Nucleus accumbens (tissue), 56 donors: ENCODE measurements at places on chromosomes 3 and 15.

- no peak for DNase-seq
These were observed 139.7 kb upstream of the CPNE4 start for GRCh38 chr3:132174500-132174899.

- no peak for DNase-seq
These were observed 178.0 kb downstream of the FMN1 start for GRCh38 chr15:33016405-33017024.

DNA sequence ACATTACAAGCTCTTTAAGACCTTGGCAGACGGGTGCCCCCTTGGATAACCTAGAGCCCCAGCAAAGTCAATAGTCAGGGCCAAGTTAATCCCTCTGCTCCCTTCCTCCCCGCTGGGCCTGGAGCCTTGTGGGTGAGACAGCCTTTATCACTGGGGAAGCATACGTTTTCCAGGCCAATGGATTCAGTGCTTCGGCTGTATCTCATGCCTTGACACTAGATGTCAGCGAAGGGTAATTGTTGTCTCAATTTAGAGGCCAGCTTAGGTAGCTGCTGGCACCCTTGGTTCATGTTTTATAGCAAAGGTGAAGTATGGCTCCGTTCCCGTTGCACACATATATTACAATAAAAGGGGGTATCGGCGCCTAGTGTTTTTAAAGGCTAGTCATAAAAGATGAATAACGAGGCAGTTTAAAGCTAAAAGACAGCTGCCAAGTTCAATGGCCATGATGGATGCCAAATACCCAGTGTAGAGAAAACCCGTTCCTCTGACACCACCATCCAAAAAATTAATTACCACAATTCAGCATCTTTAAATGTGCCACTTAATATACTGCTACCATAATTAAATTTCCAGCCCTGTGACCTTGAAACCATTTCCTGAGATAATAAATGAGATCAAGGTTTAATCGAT, 52.3 kb upstream of the BNIP2 start:
- no peak for DNase-seq

- no peak for DNase-seq
These were observed 748.8 kb upstream of the CCDC54 start for GRCh38 chr3:106628407-106628806.

DNA sequence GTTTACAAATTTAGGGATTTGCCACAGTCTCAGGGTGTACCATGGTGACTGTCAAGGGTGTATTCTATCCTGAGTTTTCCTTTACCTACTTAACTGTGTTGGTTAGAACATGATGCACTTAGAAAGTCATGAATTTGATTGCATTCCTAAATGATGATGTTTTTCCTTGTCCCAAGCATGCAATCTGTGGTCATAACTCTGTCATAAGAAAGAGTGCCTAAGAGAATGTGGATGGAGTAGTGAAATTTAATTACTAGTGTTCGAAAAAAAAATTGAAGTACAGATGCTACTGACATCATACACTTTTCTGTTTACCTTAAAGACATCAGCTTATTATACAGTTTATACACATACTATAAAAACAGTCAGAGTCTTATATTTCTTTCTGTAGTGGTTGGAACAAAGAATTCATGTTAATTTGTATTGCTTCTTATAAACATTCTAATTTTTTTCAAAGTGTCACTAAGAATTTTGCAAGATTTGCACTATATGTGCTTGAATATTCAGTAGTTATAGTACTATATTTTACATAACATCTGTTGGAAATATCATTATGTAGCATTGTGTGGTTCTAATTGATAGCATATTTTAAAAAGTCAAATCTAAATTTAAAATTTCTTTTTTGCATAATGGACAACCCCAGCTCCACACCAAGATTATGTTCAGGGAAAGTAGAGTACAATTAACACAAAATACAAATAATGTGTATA, 231.3 kb upstream of the KCNMB2 start:
- no peak for DNase-seq

- no peak for DNase-seq
These were observed 179.9 kb downstream of the MCTP2 start for GRCh38 chr15:94411285-94411684.

DNA sequence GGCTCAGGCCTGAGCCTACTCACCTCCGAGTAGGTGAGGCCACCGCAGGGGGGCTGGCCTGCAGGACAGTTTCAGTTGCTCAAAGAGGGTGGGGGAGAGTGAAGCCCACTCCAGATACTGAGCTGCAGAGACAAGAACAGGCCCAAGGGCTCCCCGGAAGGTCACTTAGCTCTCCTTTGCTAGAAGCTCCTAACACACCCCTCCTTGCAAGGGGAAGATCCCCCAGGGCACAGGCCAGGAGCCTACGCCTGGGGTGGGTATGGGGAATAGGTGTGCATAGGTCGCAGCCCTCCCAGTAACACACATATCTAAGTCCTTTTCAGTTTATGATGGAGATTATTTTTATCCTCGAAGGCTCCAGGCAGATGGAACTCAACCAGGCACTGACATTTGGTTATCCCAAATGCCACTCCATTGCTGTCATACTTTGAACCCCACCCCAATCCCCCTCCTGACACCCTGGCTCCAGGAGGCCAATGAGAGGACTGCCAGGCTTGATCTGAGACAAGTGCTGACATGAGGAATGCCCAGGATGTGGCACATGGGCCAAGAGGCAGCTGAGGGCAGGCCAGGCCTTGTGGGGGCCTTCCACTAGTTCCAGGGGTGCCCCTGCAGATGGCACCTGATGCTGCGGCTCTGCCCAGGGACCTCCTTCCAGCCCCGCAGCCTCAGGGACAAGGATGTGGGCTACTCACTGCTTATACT, 1.1 kb upstream of the MUSTN1 start:
- no peak for DNase-seq

DNA sequence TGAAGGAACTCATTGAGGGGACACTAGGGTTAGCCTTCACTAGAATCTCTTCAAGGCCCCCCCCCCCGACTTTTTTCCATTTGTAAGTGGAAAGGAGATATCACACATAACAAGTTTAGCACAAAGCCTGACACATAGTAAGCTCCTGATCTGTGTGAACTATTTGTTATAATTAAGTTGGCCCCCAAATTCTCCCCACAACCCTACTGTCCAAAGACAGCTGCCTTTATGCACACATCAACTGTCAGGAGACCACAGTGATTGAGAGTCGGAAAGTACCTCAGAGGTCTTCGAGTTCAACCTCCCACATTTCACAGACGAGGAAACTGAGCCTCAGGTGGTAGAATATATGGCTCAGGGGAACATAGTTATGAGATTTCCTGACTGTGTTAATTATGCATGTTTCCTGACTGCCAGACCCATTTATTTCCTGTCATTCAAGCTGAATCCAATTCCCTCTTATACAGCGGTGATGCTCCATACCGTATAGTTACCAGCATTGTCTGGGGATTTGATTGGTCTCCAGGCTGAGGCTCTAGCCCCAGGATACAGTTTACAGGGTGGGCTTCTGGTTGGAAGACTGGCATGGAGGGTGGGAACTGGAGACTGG, 227.4 kb upstream of the CMC1 start:
- no peak for DNase-seq

DNA sequence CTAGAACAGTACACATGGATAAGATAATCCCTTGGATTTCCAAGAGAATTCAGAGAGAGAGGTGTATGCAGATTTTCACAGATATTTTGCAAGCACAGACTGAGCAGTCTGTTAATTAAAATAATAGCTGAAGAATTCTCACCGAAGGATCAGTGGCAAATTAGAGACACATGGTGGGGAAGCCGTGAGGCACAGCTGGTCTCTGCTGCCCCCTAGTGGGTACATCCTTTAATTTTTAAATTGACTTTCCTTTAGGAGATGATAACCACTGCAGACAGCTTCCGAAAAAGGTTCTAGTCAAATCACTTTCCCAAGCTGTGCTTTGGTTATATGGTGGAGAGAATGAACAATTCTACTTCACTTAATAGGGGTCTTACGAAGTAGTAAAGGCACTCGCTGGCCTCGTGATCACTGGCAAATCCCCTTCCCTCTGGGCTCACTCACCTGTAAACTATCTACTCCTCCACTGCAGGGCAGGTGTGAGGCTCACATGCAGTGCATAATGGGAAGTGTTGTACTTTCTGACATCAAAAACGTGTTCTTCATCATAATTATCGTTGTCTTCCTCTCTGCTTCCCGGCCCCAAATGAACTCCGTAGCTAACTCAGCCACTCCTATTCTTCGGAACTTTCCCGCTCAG, 19.5 kb downstream of the MESD start:
- DNase-seq: peak; percentile 36

- no peak for DNase-seq
These were observed 350.1 kb upstream of the PROK2 start for GRCh38 chr3:72134989-72135451.

DNA sequence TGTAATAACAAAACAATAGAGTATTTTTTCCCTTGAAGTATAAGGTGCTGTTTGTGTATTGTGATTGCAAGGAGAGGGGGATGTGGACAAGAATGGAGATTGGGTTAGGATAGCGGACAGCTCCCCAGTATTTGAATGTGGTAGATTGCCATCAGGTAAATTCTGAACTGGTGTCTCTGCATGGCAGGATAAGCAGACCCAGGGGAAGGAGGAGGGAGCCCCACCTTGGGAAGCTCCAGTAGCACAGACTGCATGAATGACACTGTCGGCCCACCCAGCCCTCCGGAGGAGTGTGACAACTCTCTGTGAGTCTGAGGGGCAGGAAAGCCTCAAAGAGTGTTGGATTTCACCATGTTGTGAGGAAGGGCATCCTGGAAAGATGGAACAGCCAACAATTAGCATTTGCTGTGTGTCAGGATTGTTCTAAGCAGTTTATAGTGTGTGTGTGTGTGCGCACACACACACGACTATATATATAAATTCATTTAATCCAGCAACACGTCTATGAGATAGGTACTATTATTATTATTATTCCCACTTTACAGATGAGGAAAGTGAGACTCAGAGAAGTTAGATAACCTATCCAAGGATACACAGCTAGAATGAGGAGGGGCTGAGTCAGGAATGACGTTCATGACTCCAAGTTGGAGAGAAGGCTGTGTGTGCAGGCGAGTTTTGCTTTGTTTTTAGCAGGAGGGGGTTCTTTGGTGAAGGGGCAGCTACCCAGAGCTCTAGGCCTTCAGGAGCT, 63.4 kb upstream of the LCTL start:
- no peak for DNase-seq

DNA sequence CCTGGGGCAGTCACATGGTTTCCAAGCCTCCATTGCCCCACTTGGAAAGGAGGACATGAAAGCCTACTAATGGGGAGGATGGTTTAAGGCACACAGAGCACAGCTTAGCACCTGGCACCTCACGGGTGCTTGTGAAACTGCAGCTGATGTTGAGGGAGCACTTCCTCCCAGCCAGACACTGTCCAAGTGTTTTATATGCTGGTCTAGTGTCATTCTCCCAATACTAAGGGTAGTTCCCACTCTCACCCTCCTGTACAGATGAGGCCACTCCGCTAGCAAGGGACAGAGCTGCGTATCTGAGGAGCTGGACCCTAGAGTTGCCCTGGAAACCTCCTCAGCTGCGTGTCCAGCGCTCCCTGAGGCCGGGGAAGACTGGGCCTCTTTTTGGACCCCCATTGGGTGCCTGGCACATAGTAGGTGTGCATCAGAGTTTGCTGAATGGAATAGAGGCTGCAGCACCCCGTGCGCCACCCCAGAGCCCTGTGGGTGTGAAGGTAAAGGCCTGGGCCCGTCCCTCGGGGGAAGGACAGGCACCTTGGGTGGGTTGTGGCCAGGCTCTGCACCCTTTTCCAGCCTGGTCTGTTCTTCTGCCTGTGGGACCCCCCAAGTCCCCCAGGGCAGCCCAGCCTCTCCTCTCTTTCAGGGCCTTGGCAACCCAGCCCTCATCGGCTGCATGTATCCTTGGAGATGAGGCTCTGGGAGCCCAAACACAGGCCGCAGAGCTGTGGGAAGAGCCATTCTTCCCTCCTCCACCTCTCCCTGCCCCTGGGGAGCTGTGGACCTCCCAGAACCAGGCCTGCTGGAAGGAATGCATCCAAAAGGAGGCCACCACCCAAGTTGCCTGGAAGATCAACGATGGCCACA, 31.3 kb downstream of the DNASE1L3 start:
- DNase-seq: no peak

- no peak for DNase-seq
These were observed 118.8 kb upstream of the DAZL start for GRCh38 chr3:16723978-16724377.

GRCh38 chr3:136576279-136577009, 175.7 kb downstream of the STAG1 start:
- DNase-seq: no peak

DNA sequence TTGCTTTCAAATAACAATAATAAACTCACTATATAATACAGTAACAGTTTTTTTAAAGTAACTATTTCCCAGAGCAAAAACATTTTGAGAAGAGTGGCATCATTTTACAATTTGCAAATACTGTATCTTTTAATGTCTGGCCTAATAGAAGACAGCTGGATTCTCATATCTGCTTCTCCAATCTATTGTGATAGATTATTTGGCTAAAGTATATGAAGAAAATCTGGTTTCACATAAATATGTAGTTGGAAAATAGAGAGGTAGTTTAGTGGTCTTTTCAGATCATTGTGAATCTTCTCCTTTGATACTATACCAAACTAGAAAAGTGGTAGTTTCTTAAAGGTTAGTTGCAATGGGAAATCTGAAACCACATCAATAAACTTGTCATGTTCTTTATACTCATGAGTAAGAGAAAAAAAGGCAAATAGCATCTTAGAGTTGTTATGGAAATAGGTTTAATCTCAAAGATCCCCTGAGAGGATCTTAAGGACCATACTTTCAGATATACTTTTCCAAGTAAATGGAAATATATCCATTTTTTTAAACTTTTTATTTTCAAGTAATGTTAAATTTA, 124.8 kb upstream of the NR2E3 start:
- no peak for DNase-seq

- DNase-seq: no peak
These were observed 26.5 kb downstream of the DAPK2 start for GRCh38 chr15:64019764-64020163.

DNA sequence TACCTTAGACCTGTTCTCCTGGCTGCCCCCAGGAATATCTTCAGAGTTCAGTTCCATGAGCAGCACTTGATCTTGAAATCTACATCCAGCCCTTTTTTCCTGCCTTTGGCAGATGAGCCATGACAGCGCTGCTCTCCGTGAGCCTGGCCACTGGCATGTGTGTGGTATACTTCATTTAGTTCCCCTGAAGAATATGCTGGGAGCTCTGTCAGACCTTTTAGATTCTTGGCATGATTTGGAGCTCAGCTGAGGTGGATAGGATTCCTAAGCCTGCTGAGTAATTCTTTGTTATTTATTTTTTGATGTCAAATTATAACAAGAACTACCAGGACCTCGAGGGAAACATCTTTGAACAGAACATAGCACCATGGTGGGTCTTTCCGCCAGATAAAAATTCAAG, 121.7 kb downstream of the EDEM1 start:
- no peak for DNase-seq

- DNase-seq: no peak
These were observed 41.3 kb downstream of the FEZF2 start for GRCh38 chr3:62332017-62332416.

- no peak for DNase-seq
These were observed 42.2 kb downstream of the AKAP13 start for GRCh38 chr15:85422607-85423006.

- no peak for DNase-seq
These were observed 8.1 kb downstream of the ZXDC start for GRCh38 chr3:126467611-126467955.
